Trophoblast cell (in vitro differentiated cells and primary cell): ENCODE measurements at places on chromosomes 6 and 20.

DNA sequence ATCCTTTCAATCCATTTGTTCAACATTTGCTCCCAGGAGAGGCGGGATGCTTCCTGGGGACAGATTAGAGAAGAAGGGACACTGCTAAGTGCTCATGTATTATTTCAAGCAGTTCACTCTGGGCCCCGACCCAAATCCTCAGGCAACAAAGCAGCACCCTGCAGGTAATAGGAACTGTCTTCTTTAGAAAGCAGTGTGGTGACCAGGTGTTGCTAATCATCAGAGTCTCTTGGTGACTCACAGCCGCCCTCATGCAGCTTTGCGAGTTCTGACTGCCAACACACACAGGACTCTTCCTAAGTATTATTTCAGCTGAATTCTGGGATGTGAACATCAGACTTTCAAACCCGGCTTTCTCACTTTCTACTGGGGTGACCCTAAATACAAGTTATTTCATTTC lies 356.4 kb downstream of the PRKN start:
- peak; percentile 21 for DNase-seq

GRCh38 chr6:139257821-139258398 lies 33.9 kb downstream of the TXLNB start:
- no peak for DNase-seq

DNA sequence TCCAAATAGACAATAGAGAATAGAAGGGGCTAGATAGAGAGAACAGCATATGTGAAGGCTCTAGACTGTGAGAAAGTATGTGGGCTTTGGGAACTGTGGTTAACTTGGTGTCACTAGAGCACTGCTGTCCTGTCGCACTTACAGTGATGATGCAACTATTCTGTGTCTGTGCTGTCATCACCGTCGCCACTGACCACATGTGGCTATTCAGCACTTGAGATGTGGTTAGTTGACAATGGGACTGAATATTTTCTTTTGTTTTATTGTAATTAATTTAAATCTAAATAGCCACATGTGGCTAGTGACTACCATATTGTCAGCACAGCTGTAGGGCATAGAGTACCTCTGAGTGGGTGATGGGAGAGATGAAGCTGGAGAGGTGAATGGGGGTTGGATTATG lies 39.0 kb upstream of the IFNGR1 start:
- DNase-seq, result no peak

DNA sequence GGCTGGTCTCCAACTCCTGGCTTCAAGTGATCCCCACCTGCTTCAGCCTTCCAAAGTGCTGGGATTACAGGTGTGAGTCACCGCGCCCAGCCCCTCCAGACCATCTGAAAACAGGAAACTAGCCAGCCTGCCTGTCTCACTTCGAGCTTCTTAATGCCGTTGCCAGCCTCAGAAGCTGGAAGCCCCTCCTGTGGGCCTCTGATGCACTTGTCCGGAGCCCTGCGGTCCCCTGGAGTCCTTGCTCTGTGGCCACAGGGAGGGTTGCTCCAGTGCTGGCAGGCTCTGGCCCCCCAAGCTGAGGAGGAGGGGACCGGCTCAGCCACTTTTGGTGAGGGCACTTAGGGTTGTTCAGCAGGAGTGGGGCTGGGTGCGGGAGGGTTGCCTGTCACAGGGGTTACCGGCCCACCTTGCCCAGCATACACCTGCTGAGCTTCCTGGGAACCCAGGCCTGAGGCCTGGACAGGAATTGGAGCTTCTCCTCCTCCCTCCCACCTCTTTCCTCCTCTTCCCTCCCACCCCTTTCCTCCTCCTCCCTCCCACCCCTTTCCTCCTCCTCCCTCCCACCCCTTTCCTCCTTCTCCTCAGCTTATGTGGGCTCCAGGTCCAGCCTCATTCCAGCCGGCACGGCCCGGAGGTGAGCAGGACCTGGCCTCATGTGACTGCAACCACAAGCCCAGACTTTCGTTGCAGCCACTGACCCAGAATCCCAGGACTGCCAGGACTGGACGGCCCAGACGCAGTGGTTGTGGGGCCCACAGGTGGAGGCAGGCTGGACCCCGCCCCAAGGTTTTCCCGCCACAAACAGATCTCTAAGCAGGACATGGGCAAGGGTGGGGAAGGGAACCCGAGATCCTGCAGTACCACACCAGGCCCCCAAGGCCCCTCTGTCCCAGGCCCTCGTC lies 9.4 kb upstream of the BIRC7 start:
- DNase-seq, result peak; percentile 57

GRCh38 chr20:40908309-40908708 lies 120.3 kb upstream of the TOP1 start:
- DNase-seq, result no peak

GRCh38 chr6:69973138-69973537 lies 106.8 kb downstream of the COL19A1 start:
- no peak for DNase-seq

DNA sequence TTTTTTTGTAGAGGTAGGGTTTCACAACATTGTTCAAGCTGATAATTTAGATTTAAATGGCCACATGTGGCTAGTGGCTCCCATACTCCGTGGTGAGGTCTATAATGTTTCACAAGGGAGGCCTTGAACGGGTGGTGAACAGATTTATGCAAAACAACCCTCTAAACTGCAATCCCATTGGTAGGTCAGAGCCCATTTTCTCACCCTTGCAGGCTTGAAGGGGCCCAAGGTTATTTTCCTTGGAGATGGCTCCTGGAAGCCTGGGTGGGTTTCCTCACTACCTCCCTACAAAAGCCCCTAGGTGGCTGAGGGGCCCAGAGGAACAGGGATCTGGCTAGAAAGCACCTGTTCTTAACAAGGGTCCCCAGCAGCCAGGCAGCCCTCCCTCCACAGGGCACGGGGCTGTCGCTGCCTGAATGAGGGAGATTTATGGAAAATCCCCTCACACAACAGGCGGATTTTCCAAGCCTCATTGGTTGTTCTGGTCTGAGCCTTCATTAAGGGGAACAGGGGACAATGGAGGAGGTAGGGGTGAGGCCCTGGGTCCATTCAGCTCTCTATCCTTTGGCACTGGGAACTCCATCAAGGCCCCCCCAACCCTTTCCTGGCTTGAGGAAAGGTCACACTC lies 64.6 kb downstream of the VEGFA start:
- no peak for DNase-seq

DNA sequence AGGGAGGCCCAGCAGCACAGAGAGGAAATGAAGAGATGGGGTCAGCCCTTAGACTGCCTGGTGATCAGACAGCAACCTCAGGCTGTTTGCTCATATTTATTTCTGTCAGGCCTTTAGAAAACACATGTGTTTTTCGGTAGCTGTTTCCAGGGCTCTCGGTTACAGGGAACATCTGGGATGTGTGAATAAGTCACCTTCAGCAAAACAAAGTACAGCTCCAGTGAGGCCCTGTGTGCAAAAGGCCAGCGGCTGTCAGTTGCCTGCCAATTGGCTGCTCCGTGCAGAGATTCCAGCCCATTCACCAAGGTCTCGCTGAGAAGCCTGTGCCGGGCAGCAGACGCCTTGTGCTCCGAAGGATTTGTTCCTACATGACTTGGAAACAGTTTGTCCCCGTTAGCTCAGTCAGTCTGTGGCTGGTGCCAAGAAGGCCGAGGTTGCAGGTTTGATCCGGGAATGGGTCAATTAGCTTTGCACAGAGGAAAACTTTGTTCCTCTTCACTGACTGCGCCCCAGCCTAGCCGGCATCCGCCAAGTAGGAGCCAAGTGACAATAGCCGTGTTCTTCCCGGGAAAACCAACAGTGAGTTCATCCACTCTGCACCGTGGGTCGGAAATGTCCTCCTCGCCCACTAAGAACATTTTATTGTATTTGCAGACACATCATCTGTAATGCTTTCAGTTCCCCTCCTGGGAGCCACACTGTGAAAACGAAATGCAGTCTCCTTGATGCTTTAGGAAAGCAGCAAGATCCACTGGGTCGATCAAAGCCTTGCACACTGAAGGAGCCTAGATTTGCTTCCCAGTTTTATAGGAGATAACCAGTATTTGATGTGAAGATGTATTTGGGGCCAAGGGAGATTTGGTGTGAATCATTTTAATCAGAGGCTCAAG lies 315.4 kb upstream of the CDYL start:
- no peak for DNase-seq

GRCh38 chr20:6044115-6044514 lies 9.7 kb downstream of the LRRN4 start:
- DNase-seq, result no peak

- DNase-seq, result no peak
Observed at GRCh38 chr6:143205991-143206390, 145.3 kb downstream of the AIG1 start.

GRCh38 chr6:129370268-129370916 lies 339.6 kb downstream of the ARHGAP18 start:
- DNase-seq, result peak; percentile 73
